GM13977 (cell line): ENCODE measurements at places on chromosomes 11 and 22.

GRCh38 chr11:72594493-72595291 is 79.5 kb downstream of the PDE2A start:
- DNase-seq, result no peak

- DNase-seq, result peak; percentile 11
Observed at GRCh38 chr11:15692739-15693138, 578.0 kb downstream of the INSC start.

DNA sequence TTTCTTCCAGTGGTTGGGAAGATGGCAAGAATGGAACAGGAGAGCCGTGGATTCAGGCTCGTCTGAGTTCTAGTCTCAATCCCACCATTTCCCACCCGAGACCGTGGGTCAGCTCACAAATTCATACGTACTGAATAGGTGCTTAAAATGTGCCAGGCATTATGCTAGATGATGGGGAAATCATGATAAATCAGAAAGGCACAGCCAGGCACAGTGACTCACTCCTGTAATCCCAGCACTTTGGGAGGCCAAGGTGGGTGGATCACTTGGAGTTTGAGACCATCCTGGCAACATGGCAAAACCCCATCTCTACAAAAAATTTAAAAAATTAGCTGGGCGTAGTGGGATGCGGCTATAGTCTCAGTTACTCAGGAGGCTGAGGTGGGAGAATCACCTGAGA is 7.1 kb downstream of the TRIOBP start:
- no peak for DNase-seq

DNA sequence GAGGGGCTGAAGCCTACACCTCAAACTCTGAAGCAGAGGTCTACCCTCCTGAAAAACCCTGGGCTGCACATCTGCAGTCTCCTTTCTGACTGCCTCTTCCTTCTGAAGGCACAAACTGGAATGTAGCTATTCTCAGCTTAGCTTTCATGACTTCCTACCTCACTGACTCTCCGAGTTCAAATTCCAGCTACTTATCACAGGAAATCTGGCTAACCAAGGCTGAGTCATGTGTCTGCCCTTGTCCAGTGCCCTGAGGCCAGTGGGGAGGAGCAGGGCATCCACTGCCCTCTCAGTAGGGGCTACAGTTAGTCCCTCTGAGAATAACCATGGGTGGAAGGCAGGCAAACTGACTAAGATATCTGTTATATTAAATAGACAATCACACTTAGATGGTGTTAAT is 29.2 kb downstream of the PDGFD start:
- no peak for DNase-seq

- no peak for DNase-seq
Observed at GRCh38 chr22:25281675-25282345, 62.4 kb downstream of the CRYBB2 start.

DNA sequence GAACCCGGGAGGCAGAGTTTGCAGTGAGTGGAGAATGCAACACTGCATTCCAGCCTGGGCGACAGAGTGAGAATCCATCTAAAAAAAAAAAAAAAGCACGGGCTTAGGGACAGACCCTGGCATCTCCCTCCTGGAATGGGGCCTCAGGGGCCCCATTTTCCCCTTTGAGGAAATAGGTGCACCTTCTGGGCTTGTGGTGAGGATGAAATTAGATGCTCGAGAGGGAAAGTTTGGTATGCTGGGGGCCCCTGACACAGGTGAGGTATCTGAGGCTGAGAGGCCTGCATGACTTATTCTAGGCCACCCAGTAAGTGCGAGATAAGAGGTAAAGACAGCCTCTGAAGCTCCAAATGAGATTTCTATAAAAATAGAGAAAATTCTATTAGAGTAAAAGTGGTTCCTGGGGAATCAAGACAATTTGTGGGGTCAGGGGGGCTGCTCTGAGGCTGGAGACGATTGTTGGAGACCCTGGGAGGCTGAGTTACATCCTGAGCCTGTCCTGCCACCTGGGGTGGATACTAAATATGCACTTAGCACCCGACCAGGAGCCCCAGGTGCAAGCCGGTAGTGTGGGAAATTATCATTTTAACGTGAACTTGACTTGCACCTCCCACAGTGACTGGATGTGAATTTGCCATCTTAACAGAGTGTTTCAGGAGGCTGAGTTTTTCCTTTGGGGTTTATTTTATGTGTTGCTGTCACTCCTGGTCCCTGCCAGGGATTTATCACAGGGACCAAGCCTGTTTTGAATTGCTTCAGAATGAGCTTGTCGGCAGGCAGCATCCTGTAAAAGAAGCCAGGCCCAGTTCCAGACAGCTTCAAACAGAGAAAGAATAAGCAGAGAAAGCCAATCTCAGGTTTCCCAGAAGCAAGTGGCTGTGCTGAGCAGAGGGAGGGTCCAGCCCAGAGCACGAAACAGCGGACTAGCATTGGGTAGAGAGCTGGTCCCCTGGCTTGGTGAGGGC is 48.4 kb upstream of the TSKU start:
- DNase-seq, result no peak

DNA sequence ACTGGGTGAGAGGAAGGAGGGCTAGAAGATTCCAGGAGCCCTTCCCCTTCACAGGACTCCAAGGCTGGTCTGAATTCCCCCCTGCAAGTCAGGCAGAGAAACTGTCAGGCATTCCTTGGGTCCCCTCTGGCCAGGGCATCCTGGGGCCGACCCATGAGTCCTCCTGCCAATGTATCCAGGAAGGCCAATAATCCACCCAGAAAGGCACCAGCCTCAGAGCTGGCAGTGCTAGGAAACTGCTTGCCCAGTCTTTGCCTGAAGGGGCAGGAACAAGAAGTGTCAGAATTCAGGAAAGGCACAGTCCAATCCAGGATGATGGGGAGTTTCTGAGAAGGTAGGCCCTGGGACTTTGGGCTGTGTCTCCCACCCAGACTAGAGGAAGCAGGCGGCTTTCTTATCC is 41.0 kb downstream of the BUD13 start:
- DNase-seq, result no peak

DNA sequence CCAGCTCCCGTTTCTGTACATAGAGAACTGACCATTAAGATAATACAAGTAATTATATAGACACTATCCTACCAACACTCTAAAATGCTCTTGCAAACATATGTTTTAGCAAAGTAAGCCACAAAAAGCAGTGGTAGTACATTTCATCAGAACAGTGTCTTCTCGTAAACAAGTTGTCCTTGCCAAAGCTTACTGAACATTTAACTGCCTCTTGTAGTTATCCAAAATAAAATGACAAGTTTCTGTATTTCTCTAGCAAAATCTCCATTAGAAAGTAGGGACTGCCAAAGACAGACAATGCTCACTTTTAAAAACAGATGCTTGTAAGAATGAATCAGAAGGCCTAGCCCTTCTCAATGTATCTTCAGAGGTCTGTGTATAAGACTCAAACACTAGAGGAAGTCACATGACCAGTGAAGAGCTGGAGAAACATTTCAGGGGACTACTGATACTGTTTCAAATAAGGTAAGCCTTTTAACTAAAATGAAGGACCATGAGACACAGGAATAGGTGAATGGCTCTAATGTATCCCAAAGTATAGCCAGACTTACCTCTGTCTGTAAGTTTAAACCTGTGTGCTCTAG is 7.8 kb upstream of the ZC3H12C start:
- DNase-seq, result no peak

- DNase-seq, result no peak
Observed at GRCh38 chr11:23315286-23315685, 455.0 kb upstream of the CCDC179 start.

DNA sequence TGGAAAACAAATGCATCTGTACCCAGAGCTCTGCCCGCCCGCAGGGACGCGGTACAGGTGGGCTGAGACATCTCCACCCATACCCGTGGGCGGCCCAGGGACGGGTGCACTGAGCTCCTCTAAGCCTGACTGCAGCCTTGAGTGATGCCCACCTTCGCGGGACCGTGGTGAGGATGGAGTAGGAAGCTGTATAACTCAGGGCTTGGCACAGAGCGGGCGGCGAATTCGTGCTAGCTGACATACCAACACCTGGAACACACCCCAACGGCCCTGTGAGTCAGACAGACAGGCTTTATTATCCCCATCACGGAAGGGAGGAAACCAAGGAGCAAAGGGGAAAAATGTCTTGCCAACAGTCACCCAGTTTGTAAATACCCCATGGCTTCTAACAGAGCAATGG is 61.9 kb downstream of the SMCO4 start:
- no peak for DNase-seq

- DNase-seq, result no peak
Observed at GRCh38 chr22:28034760-28035401, 115.8 kb upstream of the PITPNB start.

GRCh38 chr11:34425360-34425759 is 13.4 kb upstream of the CAT start:
- no peak for DNase-seq

DNA sequence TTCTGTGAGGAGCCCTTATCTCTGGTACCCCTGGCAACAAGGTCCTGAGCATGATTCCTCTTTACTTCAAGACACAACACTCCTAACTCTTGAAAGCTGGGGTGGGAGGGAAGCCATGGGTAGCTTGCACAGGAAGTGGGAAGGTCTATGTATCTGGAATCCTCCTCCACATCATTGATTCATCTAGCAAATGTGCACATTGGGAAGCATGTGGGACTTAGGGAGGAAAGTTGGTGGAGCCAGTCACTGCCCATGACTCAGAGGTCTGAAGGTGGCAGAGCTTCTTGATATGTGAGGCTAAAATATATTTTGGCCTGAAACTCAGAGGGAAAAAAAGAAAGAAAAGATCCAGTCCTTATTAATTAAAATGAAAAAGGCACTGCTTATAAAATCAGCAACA is 1000.9 kb downstream of the DLG2 start:
- DNase-seq, result no peak

GRCh38 chr11:132595246-132595645 is 937.1 kb downstream of the OPCML start:
- no peak for DNase-seq

DNA sequence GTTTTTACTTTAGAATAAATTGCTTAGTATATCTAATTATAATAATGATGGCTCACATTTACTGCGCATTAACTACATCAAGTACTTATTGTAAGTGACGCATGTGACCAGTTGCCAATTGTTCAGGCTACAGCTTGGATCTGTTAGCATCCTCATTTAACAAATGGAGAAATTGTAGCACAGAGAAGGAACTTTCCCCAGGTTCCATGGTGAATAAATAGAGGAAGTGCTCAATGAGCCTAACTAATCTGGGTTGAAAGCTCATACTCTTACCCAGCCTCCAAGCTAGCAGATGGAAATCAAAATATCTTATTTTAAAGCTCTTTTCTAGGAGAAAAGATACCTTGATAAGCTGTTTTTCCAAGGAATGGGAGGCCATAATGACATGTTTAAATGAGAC is 19.8 kb downstream of the MMP27 start:
- DNase-seq, result no peak

DNA sequence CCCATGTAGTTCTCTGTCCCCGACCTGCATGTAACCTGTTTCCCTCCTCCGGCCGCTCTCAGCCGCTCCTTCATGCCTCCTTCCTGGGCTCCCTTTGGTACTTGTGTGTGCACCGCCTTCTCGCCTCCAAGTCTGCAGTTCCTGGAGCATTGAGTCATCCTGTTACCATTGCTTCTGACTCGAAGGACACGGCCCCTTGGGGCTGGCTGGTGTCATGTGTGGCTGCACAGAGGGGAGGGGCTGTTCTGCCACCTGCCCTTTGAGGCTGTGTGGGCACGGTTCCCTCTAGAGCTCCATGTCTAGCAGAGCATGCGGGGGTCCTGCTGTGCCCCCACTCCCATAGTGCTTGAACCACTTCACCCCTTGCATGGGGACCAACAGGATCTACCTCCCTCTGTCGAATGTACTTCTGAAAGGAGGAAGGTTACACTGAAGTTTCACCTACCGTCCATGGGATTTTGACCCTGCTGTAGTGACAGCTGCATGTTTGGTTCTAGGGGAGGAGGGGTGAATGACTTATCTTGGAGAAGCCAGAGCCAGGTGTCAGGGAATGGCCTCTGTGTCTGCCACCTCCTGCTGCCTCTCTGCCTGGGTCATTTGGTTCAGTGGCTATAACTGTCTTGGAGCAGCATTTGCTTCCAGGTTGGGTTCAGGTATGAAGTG is 39.6 kb downstream of the BCR start:
- peak; percentile 56 for DNase-seq

DNA sequence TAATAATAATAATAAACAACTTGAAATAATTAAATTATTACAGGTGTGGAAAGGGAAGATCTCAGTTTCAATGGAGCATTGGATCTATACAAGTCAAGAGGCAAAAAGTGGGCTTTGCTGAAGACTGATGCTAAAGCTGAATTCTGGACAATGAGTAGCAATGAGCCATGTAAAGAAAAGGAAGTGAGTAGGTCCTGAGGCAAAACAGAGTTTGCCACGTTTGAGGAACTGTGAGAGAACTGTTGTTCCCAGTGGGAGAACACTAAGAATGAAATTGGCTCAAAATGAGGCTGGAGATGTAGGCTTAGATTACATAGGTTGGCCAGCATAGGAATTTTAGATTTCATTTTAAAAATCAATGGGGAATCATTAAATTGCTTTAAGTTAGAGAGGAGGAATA is 33.9 kb upstream of the TEAD1 start:
- no peak for DNase-seq

GRCh38 chr22:44799077-44799945 is 46.9 kb downstream of the ARHGAP8 start:
- no peak for DNase-seq

DNA sequence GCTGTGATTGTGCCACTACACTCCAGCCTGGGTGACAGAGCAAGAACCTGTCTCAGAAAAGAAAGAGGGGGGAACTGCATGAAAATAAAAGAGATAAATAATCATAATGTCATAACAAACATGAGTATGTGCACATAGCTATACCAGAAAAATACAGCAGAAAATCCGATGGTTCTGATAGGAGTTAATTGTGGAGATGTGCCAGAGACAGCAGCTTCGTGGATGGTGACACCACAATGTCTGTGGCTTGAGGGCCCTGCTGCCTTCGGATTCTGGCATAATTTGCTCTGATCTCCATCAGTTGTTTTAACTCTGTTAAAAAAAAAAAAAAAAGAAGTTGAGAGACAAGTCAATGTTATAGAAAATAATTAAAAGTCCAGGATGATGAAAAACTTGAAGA is 292.2 kb upstream of the MPPED2 start:
- DNase-seq, result no peak

DNA sequence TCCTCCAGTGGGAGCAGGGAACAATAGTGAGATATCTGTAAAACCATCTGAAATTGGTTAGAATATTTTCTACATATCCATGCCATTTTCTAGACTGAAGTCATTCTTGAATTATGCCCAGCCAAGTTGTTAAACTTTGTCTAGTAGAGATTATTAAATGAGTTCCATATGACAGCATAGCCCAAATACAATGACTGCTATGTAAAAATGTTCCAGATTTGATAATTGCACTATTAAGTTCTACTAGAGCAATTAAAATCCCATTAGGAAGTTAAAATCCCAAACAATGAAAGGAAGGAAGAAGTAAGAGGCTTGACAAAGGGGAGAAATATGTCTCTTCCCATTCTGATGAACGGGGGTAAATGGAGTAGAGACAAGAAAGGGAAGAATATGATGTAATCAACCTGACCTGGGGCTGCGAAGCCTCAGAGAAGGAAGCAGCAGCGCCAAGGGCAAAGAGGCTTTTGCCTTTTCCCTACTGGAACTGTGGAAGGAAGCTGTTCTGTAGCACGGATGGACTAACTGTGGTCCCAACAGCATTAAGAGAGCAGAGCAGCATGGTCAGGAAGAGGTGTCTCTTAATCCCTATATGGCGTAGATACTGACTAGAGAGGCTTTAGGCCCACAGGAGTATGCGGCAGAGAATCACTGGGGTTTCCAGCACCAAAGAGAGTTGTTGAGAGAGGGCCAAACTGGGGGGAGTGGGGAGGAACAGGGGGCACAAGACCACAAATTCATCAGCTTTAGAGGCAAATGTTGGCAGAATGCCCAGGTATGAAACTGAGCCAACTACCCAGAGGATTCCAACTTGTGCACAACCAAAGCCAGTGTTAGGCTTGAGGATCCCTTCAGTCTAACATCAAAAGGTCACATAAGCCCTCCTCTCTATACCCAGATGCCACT is 26.7 kb downstream of the RRP8 start:
- no peak for DNase-seq
